ENCODE measurements at places on chromosomes 1 and 21. TPM values are rescaled to one million over a fixed set of nuclear protein-coding genes. Genes with fewer than 3 reads are reported as not detected.
A peak's percentile ranks its signal among the peaks of the same experiment; 100 is the strongest.

DNA sequence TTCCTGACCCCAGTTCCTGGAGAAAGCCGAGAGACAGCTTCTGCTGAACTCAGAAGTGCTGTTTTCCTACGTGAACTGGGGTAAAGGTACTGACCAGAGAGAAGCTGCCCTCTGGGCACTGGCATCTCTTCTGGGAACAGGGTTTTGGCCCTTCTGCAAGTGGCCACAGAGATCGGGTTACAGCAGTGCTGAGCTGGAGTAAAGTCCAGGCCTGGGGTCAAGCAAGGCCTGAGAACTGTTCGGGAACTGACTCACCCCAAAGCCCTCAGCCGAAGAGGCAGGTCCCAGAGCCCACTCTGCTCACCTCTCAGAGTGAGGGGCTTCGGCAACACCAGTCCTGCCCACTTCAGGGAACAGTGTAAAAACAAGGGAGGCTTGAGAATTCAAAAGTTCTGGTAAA lies 177.2 kb upstream of the RUNX1 start:
- no peak for DNase-seq
- peaks cover 23% of the 10 kb centered on the region for H3K27me3 ChIP-seq
- H3K4me1 ChIP-seq: peaks cover 33% of the 10 kb centered on the region

- H3K36me3 ChIP-seq: no peaks in the 10 kb centered on the region
- H3K27ac ChIP-seq: no peak overlapping the region
- H3K4me1 ChIP-seq: peaks cover 5% of the 10 kb centered on the region
- peaks cover 33% of the 10 kb centered on the region for H3K27me3 ChIP-seq
- no peak overlapping the region for H3K4me3 ChIP-seq
Measured at GRCh38 chr1:244102046-244102445, 51.0 kb downstream of the ZBTB18 start.

- H3K36me3 ChIP-seq: no peaks in the 10 kb centered on the region
- no peaks in the 10 kb centered on the region for H3K4me1 ChIP-seq
- H3K4me3 ChIP-seq: no peak overlapping the region
- no peaks in the 10 kb centered on the region for H3K27me3 ChIP-seq
- no peak for DNase-seq
- H3K27ac ChIP-seq: no peak overlapping the region
Measured at GRCh38 chr21:32544697-32545096, 40.6 kb downstream of the TCP10L start.

- peaks cover 24% of the 10 kb centered on the region for H3K36me3 ChIP-seq
- peaks cover 58% of the 10 kb centered on the region for H3K4me1 ChIP-seq
- peak overlapping the region; percentile 83 for H3K4me3 ChIP-seq
- H3K27ac ChIP-seq: peak overlapping the region; percentile 90
- peak; percentile 51 for DNase-seq
Measured at GRCh38 chr1:43975249-43975961, 645 bp downstream of the ATP6V0B start.

DNA sequence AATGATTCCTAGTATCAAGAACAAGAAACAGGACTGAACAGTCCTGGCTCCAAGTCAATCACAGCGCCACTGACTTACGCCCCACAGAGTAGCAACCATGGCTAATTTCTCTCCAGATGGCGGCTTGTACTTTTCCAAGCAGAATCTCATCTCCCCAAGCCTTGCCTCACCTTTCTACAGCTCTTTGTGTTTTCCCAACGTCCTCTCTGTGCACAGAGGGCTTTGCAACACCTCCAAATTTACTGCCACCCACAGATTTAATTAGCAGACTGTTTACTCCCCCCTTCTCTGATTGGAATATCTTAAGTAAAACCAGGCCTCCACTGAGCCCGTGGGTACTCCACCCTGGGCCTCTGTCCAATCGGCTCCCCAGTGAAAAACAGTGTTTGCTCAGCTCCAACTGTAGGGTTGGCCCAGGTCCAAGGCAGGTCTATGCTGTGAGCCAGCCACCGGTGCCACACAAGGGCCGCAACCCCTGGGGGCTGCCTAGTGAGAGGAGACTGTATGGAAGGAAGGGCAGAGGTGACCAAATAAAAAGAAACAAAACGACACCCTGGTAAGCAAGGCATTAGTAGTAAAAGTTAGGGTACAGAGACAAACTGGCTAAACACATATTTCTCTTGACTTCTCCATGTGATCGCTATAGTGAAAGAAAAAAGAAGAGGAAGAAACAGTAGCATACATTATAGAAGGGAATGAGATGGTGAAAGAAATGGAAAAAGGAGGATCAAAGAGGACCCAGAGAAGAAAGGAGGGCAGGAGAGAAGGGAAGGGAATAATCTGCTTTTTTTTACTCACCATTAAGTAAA lies 128.4 kb upstream of the SOD1 start:
- H3K36me3 ChIP-seq: no peaks in the 10 kb centered on the region
- peaks cover 5% of the 10 kb centered on the region for H3K27me3 ChIP-seq

- no peak for DNase-seq
- no peak overlapping the region for H3K4me3 ChIP-seq
- no peaks in the 10 kb centered on the region for H3K4me1 ChIP-seq
- H3K27ac ChIP-seq: no peak overlapping the region
- H3K27me3 ChIP-seq: no peaks in the 10 kb centered on the region
Measured at GRCh38 chr1:87927391-87928280, 599.0 kb downstream of the LMO4 start.

GRCh38 chr1:83985048-83985447 lies 13.9 kb downstream of the TTLL7 start:
- peaks cover 3% of the 10 kb centered on the region for H3K36me3 ChIP-seq
- DNase-seq: no peak
- no peaks in the 10 kb centered on the region for H3K4me1 ChIP-seq
- H3K27ac ChIP-seq: no peak overlapping the region
- H3K27me3 ChIP-seq: peaks cover 3% of the 10 kb centered on the region
- no peak overlapping the region for H3K4me3 ChIP-seq

DNA sequence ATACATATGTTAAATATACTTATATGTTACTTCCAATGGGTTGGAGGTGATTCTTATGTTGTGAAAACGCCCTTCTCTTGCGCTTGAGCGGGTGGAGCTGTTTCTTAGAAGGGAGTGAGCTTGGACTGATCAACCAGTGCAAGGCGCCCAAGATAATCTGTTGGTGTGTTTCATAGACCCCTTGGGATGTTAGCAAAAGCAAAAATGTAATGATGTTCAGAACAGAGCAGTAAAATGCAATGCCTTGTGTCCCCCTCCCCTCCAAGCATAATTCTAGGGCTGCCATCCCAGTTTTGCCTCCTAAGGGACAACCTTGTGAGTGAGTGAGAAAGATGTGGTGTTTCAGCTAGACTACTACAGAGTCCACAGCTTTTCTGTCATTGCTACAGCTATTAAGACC lies 6.2 kb upstream of the CD34 start:
- H3K36me3 ChIP-seq: no peaks in the 10 kb centered on the region
- no peak for DNase-seq
- peaks cover 59% of the 10 kb centered on the region for H3K27me3 ChIP-seq

DNA sequence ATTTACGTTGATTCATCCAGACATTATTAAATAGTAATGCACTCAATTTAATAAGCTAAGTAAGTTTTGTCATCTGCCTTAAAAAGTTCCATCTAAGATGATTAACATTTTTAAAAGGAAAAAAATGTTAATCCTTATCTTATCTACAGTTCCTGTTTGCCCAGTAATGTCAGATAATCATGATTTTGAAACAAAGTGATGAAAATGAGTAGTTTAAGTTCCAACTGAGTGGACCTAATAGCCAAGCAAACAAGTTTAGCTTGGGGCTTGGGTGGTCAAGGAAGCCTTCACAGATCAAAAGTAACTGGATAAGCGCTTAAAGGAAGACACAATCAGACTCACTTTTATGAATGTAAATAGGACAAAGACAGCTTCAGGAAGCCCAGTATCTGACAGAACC lies 40.5 kb upstream of the JAK1 start:
- DNase-seq: no peak
- peaks cover 46% of the 10 kb centered on the region for H3K4me1 ChIP-seq
- H3K27me3 ChIP-seq: peaks cover 24% of the 10 kb centered on the region
- no peak overlapping the region for H3K4me3 ChIP-seq
- no peak overlapping the region for H3K27ac ChIP-seq

- H3K27ac ChIP-seq: no peak overlapping the region
- no peak overlapping the region for H3K4me3 ChIP-seq
- no peaks in the 10 kb centered on the region for H3K36me3 ChIP-seq
- DNase-seq: no peak
- no peaks in the 10 kb centered on the region for H3K27me3 ChIP-seq
Measured at GRCh38 chr1:191085121-191085520, 607.5 kb upstream of the BRINP3 start.

DNA sequence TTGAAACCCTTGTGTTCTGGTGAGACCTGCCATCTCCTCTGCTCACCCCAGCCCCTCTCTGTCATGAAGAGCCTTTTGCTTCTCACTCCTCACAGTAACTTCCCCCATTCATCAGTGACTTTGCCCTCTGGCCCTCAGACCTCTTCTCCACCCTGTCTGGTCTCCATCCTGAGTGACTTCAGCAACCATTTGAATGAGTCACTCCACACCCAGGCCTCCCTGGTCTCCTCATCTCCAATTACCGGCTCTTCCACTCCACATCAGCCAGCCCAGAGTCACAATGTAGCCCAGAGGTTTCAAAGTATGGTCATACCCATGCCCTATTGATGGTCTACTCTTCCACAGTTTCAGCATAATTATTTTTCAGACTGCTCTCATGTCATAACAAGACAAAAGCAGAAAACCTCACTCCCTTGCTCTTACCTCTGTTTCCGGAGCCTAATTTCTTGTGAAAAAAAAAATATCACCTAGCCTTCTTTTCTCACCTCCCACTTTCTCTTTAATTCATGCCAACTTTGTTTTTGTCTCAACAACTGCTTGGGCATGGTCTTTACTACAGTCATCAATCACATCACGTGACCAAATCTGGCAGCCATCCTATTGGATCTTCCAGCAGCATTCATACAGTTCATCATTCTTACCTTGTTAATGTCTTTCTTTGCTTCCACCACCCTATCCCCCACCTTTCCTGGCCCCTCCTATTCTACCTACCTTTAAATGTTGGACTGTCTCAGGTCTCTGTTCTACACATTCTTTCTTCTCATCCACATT lies 35.6 kb upstream of the NEK7 start:
- H3K4me1 ChIP-seq: no peaks in the 10 kb centered on the region
- no peaks in the 10 kb centered on the region for H3K36me3 ChIP-seq
- no peak for DNase-seq
- H3K4me3 ChIP-seq: no peak overlapping the region

DNA sequence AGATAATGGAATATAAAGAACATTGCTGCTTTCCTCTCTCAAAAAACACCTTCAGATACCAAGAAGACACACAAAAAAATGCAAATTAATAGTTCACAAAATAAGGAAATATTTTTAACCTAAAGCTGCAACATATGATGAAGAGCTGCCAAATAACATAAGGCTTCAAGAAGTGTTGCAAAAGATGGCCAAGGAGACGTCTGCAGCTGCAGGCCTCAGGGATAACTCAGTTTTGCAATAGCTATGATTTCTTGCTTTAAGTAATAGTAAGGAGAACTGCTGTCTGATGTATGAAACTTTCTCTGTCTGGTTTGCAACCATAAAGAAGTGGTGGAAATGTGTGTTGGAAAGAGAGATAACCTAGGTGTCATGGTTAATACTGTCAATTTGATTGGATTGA lies 1237.5 kb downstream of the MRPL39 start:
- H3K4me3 ChIP-seq: no peak overlapping the region
- no peak overlapping the region for H3K27ac ChIP-seq
- H3K27me3 ChIP-seq: no peaks in the 10 kb centered on the region
- H3K4me1 ChIP-seq: no peaks in the 10 kb centered on the region
- no peak for DNase-seq

DNA sequence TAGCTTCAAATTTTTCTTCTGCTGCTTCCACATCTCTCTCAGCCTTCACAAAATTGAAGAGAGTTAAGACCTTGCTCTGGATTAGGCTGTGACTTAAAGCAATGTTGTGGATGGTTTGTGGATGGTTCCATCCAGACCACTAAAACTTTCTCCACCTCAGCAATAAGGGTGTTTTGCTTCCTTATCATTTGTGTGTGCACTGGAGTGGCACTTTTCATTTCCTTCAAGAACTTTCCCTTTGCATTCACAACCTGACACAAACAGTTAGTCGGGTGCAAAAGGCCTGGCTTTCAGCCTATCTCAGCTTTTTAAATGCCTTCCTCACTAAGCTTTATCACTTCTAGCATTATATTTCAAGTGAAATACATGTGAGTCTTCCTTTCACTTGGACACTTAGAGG lies 30.3 kb downstream of the DENND1B start:
- H3K27me3 ChIP-seq: no peaks in the 10 kb centered on the region
- H3K27ac ChIP-seq: no peak overlapping the region
- H3K36me3 ChIP-seq: peaks cover 37% of the 10 kb centered on the region
- no peak for DNase-seq
- H3K4me3 ChIP-seq: no peak overlapping the region
- H3K4me1 ChIP-seq: peaks cover 3% of the 10 kb centered on the region

DNA sequence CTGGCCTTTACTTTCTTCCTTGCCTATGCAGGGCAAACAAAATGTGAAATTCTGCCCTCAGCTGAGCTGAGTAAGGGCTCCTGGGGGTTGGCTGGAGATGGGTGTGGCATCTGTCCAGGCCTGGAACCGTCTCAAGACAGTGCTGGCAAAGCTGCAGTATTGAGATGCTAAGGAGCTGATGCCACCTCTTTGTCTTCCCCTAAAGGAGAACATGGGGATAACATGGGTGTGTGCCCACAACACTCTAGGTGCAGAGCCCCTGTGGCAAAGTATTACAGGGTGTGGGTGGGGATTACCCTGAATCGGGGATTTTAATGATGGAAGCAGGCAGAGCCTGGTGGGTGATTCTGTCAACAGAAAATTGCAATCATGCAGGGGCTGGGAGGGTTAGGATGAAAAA lies 2.5 kb upstream of the ST3GAL3 start:
- H3K4me3 ChIP-seq: no peak overlapping the region
- peaks cover 22% of the 10 kb centered on the region for H3K36me3 ChIP-seq
- no peaks in the 10 kb centered on the region for H3K27me3 ChIP-seq
- DNase-seq: no peak

The DVL1 gene
- 35.2 TPM for total RNA-seq

The LRRC71 gene
- total RNA-seq: not detected

The KRTAP12-2 gene
- total RNA-seq: not detected

The RGS16 gene
- total RNA-seq: 1.8 TPM

The OR2L3 gene
- not detected for total RNA-seq

The SLC45A1 gene
- 0.12 TPM for total RNA-seq

The PADI2 gene
- 0.09 TPM for total RNA-seq

The OR2G3 gene
- total RNA-seq: not detected

The C2CD2 gene
- total RNA-seq: 6.4 TPM

The NMNAT2 gene
- not detected for total RNA-seq

The TRIM45 gene
- 0.75 TPM for total RNA-seq

The KCNK2 gene
- total RNA-seq: not detected

The NOTCH2NLA gene
- 28.8 TPM for total RNA-seq

The OR2T29 gene
- total RNA-seq: not detected

The PATJ gene
- 13.7 TPM for total RNA-seq

The CHTOP gene
- total RNA-seq: 83.8 TPM

Data from activated CD8-positive, alpha-beta memory T cell treated with anti-CD3 and anti-CD28 coated beads, Interleukin-2, amount 10 ng/mL, durations not matched to agents 7 days and 5 days (primary cell).